Activated effector memory CD4-positive, alpha-beta T cell treated with Interleukin-2 at 50 U/mL for 16 hours (primary cell): ENCODE measurements at places on chromosomes 5 and 9.

- no peak for DNase-seq
Measured at GRCh38 chr9:12812710-12813109, 37.9 kb downstream of the LURAP1L start.

DNA sequence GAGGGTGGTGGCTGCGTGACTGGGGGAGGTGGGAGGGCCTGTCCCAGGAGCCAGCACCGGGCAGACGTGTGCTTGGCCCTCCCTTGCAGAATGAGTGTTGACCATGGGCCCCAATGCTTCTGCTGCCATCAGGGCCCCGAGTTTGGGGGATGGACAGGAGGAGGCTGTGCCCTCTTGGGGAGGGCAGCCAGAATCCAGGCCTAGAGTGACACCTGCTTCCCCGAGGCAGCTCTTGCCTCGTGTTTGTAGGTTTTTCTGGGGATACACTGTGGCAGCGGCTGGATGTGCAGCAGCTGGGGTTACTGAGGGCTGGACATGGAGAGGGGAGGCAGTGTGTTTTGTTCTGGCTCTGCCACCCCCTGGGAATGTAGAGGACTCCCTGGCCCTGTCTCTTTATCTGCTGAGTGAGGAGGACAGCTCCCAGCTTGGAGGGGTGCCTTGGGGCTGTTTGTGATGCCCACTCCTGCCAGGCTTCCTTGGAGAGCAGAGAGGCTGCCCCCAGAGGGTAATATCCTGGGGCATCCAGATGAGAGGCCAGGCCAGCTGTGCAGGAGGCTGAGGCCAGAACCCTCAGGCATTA lies 22.7 kb downstream of the WNK2 start:
- DNase-seq = no peak

GRCh38 chr5:5181650-5182324 lies 41.7 kb downstream of the ADAMTS16 start:
- DNase-seq = no peak

- no peak for DNase-seq
Measured at GRCh38 chr9:7313389-7313788, 486.2 kb downstream of the DMAC1 start.

GRCh38 chr5:168568738-168569137 lies 10.4 kb downstream of the PANK3 start:
- DNase-seq = no peak

DNA sequence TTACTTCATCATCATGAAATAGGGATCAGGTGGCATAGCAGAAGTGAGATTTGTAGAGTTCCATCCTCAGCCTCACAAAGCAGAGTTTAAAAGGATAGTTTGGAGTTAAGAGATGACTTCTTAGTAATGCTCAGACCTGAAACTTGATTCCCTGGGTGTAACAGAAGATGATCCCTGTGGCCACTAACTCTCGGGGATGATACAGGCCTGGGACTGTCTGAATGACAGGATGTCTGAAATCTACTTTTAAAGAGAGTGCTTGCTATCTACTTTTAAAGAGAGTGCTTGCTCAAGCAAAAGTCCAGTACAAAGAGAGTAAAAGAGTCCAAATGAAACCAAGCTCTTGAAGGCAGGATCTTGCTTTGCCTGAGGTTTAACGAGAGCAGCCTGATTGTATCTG lies 14.6 kb downstream of the ADAMTS16 start:
- no peak for DNase-seq

- DNase-seq = no peak
Measured at GRCh38 chr9:108911820-108912219, 22.1 kb downstream of the ELP1 start.

- DNase-seq = no peak
Measured at GRCh38 chr5:174777583-174777982, 53.2 kb downstream of the MSX2 start.

DNA sequence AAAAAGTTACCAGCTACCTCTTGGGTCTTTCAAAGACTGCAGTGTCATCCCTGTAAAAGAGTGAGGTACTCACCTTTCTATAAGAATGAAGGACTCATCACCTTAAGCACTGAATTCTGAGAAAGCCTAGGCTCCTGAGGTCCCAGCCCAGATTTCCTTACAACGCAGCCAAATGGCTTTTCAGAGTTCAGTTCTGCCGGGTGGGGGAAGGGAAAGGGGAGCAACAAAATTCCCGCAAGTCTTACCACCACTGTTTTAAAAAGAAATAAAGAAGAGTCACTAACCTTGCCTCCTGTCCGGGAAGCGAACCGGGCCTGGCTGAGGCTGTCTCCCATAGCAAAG lies 373 bp downstream of the ADAMTS12 start:
- DNase-seq = no peak

DNA sequence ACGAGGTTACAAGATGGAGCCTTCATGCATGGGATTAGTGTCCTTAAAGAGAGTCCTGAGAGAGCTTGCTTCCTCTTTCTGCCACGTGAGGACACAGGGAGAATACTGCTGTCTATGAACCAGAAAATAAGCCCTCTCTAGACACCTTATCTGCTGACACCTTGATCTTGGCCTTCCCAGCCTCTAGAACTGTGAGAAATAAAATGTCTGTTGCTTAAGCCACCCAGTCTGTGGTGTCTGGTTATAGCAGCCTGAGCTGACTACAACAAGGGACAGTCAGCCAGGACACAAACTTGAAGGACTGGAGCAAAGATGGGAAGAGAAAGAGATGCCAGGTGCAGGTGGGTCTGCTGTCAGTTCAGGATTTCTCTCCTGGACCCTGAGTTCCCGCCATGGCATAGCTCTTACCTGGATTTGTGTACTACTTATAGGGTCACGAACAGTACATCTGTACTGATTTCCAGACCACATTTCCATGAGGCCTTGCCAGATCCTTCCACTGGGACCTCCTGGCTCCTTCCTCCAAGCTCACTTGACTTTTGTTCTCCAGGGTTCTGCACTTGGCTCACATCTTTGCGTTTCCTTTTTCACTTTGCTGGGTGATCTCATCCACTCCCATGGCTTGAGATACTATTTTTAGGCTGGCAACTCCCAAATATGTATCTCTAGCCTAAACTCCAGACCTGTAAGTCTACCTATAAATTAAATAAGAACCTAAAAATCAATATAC lies 44.9 kb upstream of the LIFR start:
- DNase-seq = no peak

DNA sequence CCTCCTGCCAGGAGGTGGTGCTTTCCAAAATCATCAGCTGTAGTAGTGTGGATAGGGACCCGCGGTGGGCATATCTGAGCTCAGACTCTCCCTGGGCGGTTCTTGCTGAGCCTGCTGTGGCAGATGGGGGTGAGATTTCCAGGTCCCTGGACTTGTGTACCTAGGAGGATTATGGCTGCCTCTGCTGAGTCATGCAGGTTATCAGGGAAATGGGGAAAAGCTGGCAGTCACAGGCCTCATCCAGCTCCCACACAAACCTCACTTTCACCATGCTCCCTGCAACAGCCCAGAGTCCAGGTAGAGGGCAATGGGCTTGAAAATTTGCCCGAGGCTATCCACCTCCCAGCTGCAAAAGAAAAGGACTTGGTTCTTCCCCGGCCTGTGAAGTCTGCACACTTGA lies 23.4 kb upstream of the MAMDC2 start:
- DNase-seq = no peak

GRCh38 chr5:113663879-113664541 lies 150.5 kb downstream of the YTHDC2 start:
- no peak for DNase-seq

GRCh38 chr5:20359377-20359776 lies 371.4 kb upstream of the CDH18 start:
- no peak for DNase-seq

DNA sequence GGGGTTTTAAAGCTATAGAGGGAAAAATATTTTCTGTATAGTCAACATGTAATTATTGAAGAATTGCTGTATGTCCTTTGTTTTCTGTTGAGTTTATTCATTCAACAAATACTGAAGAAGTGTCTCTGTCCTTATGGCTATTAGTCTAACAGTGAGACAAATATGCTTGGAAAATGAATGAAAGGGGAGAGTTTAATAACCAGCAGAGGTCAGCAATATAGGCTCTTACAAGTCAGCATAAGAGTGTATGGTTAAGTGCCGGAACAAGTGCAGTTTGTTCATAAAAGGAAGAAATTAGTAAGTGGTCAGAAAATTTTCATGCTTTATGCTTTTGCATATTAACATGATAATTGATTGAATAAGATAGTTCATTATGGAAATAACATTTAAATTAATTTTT lies 3.6 kb downstream of the SCAMP1 start:
- DNase-seq = no peak

GRCh38 chr9:21993007-21993406 lies 1.2 kb downstream of the CDKN2A start:
- no peak for DNase-seq

GRCh38 chr5:81717860-81718259 lies 33.0 kb downstream of the SSBP2 start:
- DNase-seq = no peak

DNA sequence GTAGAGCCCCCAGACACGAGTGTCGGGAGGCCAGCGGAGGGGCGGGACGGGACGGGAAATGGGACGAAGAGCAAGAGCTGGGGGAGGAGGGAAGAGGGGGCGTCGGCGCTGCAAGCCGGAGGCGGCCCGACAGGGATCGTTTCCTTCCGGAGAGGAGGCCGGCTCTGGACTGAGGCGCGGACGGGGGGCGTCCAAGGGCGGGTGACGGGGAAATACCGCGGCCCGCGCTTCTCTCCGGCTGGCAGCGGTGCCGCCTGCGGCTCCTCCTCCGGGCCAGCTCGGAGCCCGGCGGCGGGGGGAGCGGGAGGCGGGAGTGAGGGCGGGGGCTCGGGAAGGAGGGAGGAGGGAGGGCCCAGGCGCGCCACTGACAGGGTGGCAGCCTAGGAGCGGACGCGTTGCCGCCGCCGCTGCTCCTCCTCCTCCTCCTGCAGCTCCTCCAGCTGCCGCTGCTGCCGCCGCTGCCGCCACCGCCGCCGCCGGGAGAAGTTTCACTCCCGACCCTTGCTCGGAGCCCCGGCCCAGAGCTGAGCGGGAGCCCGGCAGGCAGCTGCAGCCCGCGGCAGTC lies at the start of gene CHSY3:
CHSY3 (plus strand) TSS at position 364 of the 565 bp plus-strand sequence.
- no peak for DNase-seq

DNA sequence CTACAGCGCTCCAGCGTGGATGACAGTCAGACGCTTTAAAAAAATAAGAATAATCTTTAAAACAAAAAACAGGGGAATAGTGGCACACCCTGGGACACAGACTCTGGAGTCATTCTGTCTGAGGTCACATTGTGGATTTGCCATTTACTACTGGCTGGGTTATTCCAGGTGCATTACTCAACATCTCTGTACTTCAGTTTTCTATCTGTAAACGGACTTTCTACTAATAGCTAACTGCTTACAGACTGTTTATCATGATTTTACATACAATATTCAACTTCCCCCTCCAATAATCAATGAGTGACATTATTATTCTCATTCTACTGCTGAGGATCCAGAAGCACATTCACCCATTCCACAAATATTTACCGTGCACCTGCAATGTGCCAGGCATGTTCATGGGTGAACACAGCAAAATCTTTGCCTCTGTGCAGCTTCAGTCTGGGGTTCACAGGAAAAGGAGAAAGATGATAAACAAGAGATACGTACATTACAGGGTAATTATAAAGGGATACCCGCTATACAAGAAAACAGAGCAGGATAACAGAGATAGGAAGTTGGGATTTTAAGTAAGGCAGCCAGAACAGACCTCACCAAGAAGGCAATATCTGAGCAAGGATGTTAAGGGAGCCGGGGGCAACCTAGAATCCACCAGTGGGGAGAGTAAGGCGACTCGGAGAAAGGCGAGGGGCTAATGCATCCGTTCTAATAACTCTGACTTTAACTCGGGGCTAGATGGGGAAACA lies 984 bp upstream of the RAD23B start:
- DNase-seq = no peak

DNA sequence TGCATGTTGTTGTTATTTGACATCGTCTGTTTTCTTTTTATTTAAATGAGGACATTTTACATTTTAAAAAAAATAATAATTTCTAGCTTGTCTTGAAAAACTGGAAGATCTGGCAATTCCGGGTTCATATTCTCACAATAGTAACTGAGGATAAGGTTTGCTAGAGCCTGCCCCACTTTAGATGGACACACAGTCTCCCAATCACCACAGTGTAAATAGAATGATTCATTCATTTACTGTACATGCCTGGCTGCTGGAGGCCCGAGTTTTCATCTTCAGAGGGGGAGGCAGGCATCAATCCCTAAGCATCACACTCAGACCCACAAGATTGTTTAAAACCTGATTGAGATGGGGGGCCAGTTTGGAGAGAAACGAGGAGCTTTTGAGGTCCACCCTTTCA lies 2039.7 kb upstream of the WWC1 start:
- DNase-seq = no peak

DNA sequence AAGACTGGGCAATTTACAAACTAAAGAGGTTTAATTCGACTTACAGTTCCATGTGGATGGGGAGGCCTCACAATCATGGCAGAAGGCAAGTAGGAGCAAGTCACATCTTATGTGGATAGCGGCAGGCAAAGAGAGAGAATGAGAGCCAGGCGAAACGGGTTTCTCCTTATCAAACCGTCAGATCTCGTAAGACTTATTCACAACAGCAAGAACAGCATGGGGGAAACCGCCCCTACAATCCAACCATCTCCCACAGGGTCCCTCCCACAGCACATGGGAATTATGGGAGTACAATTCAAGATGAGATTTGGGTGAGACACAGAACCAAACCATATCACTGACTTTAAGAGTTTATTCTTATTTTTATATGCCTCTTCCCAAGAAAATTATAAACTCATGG lies 60.3 kb downstream of the RFK start:
- DNase-seq = no peak

DNA sequence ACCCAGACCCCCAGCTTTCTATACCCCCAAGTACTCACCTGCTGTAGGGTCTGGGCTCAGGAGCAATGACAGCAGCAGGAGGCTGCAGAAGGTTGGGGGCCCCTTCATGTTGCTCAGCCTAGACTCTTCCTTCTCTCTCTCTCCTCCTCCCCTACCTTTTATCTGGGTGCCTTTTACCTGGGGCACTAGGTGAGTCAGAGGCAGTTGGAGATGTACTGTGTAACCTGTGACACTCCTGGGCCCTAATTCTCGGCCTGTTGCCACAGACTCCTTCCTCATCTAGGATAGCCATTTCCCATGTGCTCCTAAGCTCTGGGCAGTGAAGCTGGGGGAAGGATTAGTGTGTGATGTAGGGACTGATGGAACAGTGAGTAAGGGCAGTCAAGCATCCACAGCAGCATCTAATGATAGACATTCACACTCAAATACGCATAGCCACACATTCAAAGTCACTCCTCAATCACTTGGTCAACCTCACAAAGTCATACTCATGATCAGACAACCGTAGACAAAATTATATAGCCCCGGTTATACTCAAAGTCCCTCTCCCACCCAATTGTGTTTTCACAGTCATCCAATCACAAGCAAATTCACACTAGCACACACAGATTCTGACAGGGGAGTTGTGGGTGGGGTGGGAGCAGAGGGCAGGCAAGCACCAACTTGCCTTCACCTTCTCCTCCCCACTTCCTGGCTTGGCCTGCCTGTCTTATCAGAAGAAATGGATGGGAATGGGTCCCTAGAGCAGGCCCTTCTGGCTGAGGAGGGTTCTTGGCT lies at the start of gene CCL27:
CCL27 (minus strand) TSS at position 132 of the 777 bp plus-strand sequence; CDS start at position 108, 24 bp downstream.
- no peak for DNase-seq

DNA sequence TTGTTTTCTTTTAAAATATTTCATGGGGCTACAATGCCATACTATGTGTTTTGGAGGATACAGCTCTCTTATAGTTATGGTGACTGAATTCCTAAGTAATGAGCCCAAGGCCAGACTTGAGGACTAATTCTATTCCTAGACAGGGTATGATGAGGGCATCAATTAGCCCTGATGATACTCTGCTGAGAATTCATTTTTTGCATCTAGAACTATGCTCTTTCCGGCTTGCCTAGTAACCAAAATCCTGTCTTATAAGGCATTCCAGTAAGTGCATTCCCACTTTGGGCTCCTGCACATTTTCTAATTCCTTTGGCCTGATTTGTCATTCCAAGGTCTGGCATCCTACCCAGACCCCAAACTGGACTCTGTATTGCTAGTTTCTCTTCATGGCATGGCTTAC lies 62.4 kb downstream of the MAT2B start:
- no peak for DNase-seq
